ENCODE measurements at places on chromosomes 16 and 17.

DNA sequence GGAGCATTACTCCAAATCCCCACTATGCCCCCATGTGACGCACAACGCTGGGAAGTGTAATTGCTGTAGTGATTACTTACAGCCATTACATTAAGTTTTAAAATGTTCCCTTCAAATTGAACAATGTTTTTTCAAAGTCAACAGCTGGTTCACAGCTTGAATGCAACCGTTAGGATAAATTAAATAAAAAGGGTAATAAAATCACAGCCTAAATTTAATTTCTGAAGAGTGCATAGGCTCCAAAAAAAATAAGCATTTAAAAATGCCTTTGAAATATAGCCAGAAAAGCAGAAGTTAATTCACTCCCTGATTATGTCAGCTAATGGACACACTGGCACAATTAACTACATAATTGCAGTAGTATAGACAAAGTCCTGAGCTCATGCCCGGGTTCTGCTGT lies 50.5 kb upstream of the KDM8 start:
- no peak for DNase-seq

- DNase-seq = no peak
Measured at GRCh38 chr16:87974178-87974577, 22.9 kb downstream of the BANP start.

DNA sequence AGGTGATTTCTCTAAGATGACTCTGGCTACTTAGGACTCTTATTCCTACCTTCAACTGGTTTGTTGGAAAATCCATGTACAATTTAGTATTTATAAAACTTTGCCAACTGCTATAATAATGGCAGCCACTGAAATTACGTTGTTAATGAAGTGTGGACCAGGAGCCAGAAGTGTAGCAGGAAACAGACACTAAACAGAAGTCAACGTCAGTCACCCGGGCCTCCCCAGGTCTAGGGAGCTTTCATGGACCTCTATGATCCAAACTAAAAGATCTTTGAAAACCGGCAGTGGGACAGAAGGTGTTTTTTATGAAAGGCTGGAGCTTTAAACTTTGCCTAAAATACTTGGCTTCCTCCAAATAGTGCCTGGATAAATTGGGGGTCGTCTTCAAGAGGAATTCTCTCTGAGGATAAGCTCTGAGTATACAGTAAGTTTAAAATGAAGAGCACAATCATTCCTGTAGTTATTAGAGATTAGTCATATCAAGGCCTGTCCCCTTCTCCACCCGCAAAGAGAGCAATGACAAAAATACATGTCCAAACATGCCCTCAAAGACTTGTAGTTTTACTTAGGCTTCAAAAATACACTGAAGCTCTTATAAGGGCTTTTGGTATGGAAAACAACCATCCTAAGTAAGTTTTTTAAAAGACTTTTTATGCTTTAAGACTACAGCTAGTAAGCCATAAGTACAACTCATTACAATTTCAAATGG lies 34.6 kb downstream of the DCUN1D3 start:
- DNase-seq = no peak

DNA sequence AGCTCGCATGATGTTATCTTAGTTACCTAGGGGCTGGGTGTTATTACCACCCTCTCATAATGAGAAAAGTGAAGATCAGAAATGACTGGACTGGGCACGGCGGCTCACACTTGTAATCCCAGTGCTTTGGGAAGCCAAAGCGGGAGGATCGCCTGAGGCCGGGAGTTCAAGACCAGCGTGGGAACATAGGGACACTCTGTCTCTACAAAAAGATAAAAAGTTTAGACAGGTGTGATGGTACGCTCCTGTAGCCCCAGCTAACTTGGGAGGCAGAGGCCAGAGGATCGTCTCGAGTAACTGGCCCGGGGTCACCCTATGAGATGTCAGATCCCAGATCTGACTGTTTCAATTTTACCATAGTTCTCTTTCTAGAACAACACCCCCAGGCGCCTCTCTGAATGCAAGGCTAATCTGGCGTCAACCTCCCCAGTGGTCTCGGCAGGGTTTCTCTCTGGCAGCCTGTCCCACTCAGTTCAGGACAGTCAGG lies 1.9 kb upstream of the CCDC102A start:
- no peak for DNase-seq

DNA sequence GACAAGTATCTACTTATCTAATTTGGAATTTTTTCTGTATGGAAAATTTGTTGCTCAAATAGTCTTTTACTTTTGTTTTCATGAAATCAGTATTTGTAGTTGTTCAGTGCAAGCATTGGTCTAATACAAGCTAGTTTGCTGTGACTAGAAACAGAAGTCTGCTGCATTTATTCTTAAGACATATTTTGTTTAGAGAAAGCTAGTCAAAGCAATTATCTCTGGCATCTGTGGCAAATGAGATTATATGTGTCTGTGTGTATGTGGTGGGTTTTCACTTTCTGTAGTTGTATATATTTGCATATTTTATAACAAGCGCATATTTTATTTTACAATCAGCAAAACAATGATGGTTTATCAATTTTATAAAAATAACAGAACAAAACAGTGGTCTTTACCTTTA lies 96.0 kb upstream of the SIAH1 start:
- no peak for DNase-seq

All from amniotic stem cell (primary cell).